ENCODE measurements at places on chromosomes 1 and 21. TPM values are rescaled to one million over a fixed set of nuclear protein-coding genes. Genes with fewer than 3 reads are reported as not detected.
A peak's percentile ranks its signal among the peaks of the same experiment; 100 is the strongest.

DNA sequence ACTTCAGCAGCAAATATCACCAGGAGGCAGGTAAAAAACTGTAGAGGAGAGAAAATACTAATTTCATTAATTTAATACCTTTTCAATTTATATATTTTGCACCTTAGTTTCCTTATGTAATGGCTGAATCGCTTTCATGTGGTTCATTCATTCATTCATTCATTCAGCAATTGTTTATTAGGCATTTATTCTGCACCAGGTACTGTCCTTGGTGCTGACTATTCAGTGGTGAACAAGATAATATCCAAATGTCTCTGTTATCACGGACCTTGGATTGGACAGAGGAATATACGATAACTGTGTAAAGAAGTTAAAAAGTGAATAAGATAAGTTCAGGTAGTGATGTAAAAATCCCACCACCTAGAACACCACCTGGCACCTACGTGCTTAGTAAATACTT is 28.8 kb downstream of the TSPAN2 start:
- no peak for DNase-seq

- no peak for DNase-seq
Measured at GRCh38 chr1:109256971-109257681, 7.8 kb downstream of the CELSR2 start.

- DNase-seq = peak; percentile 77
Measured at GRCh38 chr1:110203021-110203661, 7.0 kb upstream of the KCNC4 start.

GRCh38 chr1:52571783-52572182 is 18.9 kb upstream of the TUT4 start:
- DNase-seq = peak; percentile 65

Gene AMPD1
- 0.12 TPM for total RNA-seq

- DNase-seq = no peak
Measured at GRCh38 chr1:101073836-101074235, 48.3 kb upstream of the DPH5 start.

Measured in testis (tissue), 5 donors.